Iris pigment epithelial cell (primary cell): ENCODE measurements at places on chromosomes 4 and X.

- DNase-seq: peak; percentile 7
Observed at GRCh38 chrX:100512471-100512870, 72.3 kb upstream of the TNMD start.

GRCh38 chr4:120704538-120704937 lies 218.0 kb downstream of the PRDM5 start:
- no peak for DNase-seq

GRCh38 chr4:1011022-1011665 lies at the start of gene FGFRL1:
Gene FGFRL1 (plus strand): TSS chr4:1011626. CDS start chr4:1012486, 860 bp downstream.
- DNase-seq: peak; percentile 90

DNA sequence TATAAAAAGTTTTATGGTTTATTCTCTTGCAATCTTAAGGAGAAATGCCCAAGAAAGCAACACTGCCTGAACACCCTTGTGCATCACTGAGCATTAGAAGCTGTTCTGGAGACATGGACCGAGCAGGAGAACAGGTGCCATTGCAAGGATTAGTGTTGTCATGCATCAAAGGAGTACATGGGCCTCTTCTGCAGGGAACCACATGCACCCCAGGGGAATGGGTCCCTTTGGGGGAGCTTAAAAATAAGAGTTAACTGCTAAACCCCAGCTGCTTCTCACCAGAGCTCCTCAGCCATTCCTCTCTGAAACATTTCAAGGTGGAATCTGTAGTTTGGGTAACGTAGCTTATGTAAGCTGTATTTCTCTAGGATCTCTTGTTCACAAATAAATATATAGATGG lies 353.0 kb upstream of the SLC7A11 start:
- DNase-seq: no peak

- peak; percentile 92 for DNase-seq
Observed at GRCh38 chr4:38119668-38120385, 159.6 kb downstream of the PTTG2 start.

- no peak for DNase-seq
Observed at GRCh38 chr4:104915864-104916263, 230.8 kb upstream of the TET2 start.

DNA sequence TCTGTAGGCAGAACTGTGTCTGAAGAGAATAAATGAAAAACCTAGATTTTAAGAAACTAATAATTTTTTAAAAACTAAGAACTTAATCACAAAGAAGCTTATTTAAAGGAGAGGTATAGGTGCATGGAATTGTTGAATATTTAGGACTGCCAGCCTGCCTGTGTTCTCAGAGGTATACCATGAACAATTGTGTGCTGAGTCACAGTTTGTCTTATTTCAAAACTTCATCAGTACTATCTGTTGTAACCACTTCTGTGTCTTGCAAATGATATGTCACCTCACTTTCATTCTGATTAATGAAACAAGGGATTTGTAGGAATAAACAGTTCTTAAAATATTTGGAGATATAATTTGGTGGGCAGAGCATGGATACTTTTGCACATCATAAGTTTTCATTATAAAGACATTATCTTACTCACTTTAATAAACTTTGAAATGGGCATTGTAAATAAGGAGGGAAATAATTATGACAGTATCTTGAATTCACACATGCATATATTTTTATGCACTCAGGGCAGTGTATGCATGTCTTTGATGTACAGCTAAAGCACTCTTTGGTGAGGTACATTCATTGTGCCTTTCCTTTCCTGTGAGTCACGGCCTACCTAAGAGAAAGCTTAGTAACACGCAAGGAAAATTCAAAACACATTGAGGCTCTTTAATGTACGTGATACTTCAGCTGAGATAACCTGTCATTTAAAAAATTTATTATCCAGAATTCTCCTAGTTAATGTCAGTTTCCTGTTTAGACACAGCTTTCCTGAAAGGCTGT lies 31.7 kb downstream of the STOX2 start:
- no peak for DNase-seq
